ENCODE measurements at places on chromosomes 1 and 21. TPM values are rescaled to one million over a fixed set of nuclear protein-coding genes. Genes with fewer than 3 reads are reported as not detected.

DNA sequence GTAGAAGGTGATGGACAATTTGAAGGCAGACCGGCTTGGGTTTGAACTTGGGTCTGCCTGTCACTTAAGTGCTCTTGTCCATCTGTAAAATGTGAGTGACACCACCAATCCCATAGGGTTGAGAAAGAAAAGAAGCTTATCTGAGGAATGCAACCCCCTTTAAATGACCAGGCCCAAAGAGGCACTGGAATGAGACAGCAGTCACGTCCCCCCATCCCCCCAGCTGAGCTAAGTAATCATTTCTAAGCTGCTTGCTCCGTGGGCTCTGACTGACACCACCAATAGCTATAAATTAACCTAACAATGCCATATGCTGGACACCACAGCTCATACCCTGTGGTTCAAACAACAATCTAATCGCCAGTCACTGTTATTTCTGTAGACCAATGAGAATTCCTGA, 15.1 kb downstream of the LCA5L start:
- no peaks in the 10 kb centered on the region for H3K4me1 ChIP-seq
- H3K27ac ChIP-seq = no peak overlapping the region
- H3K27me3 ChIP-seq = peaks cover 2% of the 10 kb centered on the region
- H3K36me3 ChIP-seq = no peaks in the 10 kb centered on the region

DNA sequence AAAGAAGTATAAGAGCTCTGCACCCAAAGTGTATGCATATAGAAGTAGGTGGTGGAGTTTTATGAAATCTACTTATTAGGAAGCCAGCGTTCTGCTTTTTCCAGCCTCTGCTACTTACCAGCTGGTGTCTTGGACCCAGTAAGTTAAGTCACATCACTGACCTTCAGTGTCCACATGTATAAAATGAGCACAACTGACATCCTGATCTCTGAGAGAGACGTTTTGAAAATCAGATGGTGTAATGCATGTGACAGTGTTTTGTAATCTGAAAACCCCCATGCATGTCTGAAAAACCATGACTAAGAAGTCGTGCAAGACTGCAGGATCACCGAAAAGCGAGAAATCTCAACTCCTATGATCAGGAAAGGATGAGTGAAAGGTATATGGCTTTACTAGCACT, 2.0 kb downstream of the CR1 start:
- no peak for DNase-seq
- no peaks in the 10 kb centered on the region for H3K36me3 ChIP-seq
- no peak overlapping the region for H3K4me3 ChIP-seq
- no peak overlapping the region for H3K27ac ChIP-seq

DNA sequence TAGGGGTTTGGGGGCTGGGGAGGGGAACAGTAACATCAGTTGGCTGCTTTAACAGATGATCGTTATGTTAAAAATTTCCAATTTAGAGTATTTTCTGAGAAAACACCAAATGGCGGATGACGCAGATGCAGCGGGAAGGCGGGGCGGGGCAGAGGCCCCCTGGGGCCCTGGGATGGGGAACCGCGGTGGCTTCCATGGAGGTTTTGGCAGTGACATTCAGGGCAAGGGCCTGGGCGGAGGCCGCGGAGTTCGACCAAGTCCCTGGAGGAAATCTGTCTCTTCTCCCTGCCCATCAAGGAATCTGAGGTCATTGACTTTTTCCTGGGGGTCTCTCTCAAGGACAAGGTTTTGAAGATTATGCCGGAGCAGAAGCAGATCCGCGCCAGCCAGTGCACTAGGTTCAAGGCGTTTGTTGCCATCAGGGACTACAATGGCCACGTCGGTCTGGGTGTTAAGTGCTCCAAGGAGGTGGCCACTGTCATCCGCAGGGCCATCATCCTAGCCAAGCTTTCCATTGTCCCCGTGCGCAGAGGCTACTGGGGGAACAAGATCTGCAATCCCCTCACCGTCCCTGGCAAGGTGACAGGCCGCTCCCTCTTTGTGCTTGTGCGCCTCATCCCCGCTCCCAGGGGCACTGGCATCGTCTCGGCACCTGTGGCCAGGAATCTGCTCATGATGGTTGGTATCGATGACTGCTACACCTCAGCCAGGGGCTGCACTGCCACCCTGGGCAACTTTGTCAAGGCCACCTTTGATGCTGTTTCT, 310.2 kb downstream of the PTPRC start:
- no peak for DNase-seq
- no peak overlapping the region for H3K27ac ChIP-seq
- peaks cover 3% of the 10 kb centered on the region for H3K4me1 ChIP-seq
- peaks cover 4% of the 10 kb centered on the region for H3K36me3 ChIP-seq

- DNase-seq = no peak
- no peak overlapping the region for H3K27ac ChIP-seq
- H3K4me3 ChIP-seq = no peak overlapping the region
- no peaks in the 10 kb centered on the region for H3K4me1 ChIP-seq
- H3K36me3 ChIP-seq = no peaks in the 10 kb centered on the region
Observed at GRCh38 chr21:28325618-28326017, 667.1 kb downstream of the LTN1 start.

- no peak overlapping the region for H3K27ac ChIP-seq
- H3K27me3 ChIP-seq = no peaks in the 10 kb centered on the region
Observed at GRCh38 chr1:228150461-228151179, 890 bp downstream of the GJC2 start.

DNA sequence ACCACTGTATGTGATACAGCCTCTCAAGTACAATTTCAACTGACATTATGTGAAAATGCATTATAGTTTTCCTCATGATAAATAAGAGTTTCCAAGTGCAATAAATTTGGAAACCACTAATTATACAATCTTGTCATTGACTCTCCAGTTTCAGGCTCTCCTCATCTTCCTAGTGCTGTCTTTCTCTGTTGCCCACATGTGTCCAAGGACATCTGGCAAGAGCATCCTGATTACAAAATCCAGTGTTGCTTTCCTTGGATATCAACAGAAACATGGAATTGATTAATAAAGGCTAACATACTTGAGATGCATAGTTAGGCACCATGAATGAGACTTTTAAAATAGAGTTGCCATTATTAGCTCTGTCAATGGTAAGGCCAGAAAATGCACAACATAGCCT, 15.6 kb upstream of the MAP10 start:
- no peak overlapping the region for H3K4me3 ChIP-seq
- H3K4me1 ChIP-seq = peaks cover 39% of the 10 kb centered on the region
- DNase-seq = no peak

- no peak overlapping the region for H3K27ac ChIP-seq
- no peak for DNase-seq
- peaks cover 4% of the 10 kb centered on the region for H3K27me3 ChIP-seq
- no peak overlapping the region for H3K4me3 ChIP-seq
Observed at GRCh38 chr1:199857108-199857507, 170.4 kb upstream of the NR5A2 start.

- H3K36me3 ChIP-seq = no peaks in the 10 kb centered on the region
- H3K27me3 ChIP-seq = no peaks in the 10 kb centered on the region
- DNase-seq = no peak
Observed at GRCh38 chr1:90417126-90417525, 300.0 kb downstream of the BARHL2 start.

Gene SMIM1
- not detected for total RNA-seq

Gene FALEC
- total RNA-seq = not detected

Gene CHIA
- total RNA-seq = not detected

Gene PTCH2
- total RNA-seq = 1.4 TPM

Data from activated CD8-positive, alpha-beta T cell treated with anti-CD3 and anti-CD28 coated beads, Interleukin-2, amount 10 ng/mL, durations not matched to agents 7 days and 5 days (primary cell).